ENCODE measurements at places on chromosomes 5 and 9.
A peak's percentile ranks its signal among the peaks of the same experiment; 100 is the strongest.

- no peak for DNase-seq
Observed at GRCh38 chr5:139445325-139446170, 6.2 kb upstream of the DNAJC18 start.

DNA sequence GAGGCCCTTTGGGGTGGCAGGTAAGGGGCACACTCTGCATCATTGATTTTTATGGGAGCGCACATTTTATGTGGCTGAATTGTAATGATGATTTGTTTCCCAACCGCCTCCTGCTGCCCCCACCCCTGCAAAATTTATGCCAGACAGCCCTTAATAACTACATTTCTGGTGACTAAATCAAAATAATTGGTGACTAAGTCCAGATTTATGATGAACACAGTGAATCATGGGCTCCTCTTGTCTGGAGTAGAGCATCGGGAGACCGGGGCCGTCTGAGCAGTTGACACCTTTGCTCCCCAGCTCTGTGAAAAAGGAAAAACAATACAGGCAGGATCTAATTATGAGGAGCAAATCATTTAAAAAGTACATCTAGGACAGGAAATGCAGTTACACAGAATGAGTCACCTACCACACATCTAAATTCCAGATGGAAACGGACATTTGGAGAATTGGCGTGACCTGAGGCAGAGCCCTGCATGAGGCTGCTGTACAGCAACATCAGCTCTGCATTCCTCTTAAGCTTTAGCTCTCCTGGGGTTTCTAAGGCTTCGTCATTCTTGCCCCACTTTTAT, 58.9 kb downstream of the DOCK2 start:
- DNase-seq = no peak

GRCh38 chr5:151499501-151500035, 52.2 kb downstream of the SLC36A1 start:
- no peak for DNase-seq

DNA sequence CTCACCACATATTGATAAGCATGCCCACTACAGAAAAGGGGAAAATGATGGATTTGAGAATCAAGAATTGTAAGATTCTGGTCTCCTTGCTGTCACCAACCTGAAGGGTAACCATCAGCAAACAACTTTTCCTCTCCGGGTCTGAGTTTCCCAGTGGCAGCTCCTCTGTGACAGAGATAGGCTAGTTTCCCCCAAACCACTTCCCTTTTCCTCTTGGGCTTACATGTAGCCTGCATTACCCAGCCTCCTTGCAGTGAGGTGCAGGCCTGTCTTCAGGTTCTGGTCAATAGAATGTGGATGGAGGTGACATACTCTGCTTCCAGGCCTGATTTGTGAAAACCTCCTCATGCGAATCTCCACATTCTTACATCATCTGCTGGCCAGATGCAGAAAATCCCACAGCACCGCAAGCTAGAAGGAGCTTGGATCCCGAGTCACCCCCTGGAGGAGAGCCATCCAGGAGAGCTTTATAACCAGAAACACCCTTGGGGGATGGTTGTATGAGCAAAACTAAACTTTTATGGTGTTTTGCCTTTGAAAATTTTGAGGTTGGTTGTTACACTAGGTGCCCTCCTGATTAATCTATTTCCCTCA, 206.1 kb downstream of the RGS3 start:
- DNase-seq = no peak

DNA sequence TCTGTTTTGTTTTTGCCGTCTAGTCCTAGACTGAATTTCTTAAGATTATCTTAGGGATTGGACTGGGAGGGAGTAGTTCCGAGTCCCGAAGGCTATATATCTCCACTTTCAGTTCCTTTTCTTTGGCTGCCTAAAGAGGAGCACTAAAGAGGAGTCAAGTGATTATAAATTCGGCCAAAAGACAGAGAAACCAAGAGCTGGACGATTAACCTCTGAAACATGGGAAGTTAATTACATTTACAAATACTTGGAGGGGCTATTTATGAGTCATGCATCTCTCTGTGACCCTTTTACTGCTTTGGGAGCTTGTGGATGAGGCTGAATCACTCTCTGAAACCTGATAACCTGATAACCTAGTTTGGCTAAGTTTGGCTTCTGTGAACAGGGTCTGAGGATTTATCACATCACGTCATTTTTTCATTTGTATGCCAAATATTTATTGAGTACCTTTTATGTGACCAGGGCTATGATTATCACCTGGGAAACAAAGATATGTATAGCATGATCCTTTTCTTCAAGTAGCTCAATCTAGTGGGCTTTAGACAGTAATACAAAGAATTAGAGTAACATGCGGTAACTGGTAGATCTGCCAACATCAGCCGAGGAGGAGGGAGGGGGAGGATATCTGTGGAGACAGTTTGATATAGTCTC, 180.9 kb downstream of the CD180 start:
- no peak for DNase-seq

DNA sequence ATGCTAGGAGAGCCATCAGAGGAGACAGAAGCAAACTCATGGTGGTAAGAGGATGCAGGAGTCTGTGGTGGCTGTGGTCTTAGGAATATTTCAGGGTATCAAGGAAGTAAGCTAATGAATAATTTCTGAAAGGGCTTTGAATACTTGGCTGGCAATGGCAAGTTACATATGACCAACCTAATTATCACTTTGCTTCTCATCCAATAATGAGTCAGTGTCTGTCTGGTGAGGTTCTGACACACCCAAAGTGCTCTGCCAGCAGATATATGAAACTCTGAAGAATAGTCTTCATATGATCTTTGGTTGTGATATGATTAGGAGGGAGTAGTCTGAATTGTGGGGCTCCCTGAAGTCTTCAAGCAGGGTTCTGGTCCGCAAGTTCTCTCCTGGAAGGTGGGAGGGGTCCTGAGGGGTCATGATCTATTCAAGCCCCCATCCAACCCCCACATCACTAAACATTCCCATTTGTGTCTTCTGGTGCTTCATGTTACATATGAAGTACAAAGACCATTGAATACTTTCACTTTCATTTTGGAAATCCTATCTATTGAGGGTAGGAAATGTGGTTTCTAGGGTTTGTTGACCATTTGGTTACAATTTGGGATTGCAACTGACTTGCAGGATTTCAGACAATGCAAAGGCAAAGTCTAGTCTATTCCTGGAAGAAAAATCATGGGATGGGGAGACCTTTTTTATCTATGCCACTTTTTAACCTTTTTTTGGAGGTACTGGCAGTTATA, 199.9 kb upstream of the CDKN2B start:
- peak; percentile 4 for DNase-seq

DNA sequence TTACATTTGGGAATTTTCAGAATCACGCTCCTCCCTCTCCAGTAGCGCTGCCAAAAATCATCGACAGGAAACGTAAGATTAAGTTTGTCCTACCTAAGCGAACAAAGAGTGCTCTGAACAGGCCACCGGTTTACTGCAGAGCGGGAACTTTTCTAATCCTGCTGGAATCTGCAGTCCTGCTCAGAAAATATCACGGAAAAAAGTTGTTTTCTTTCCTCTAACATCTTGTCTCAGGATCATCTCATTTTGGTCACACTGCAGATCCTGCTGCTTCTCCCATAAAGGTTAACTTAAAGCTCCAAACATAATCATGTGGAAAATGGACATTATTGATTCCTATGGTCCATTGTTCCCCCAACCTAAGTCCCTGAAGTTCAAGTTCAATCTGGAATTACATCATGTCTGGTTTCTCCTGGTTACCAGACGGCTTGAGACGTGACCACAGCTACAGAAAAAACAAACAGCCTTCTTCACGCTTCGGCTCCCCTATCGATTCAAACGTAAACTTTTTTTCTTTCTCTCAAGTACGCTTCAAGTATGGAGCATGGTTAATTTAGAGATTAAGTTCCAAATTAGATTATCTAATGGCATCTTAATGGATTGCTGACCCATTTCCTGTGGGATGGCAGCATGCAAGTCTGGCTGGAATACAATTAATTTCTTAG, 217.6 kb downstream of the NFIB start:
- no peak for DNase-seq

DNA sequence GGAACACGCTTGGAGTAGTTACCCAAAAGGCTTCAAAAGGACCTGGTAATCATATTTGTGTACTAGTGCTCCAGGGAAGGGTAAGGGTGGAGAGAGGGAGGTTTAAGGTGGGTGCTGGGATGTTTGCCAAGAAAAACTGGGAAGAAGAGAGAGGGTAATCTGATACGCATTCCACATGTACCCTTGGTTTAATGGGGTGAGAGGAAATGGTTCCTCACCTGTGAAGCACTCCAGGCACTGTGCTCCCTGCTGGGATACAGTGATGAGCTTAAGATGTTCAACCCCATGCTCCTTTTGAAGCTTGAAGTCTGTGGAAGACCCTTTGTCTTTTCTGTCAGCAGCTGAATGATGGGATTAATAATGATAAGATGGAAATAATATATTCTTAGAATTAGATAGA, 98.4 kb downstream of the COX7C start:
- no peak for DNase-seq

- no peak for DNase-seq
Observed at GRCh38 chr9:107744873-107745272, 255.3 kb upstream of the KLF4 start.

DNA sequence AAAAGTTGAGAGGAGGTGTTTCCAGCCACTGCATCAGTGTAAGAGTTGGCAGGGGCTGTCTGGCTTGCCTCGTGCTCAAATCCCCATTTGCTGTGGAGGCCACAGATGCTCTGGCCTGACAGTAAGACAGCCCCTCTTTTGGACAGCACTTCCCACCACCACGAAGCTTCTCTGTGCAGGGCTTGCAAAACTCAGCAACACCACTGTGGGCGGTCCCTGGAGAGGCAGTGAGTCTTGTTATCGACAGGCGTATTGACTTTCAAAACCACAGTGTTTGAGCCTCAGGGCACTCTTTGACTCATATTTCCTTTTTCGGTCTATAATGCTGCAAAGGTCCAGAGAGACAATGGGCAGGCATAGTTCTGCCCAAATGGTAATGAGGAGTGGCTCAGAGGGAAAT, 539.5 kb downstream of the EBF1 start:
- no peak for DNase-seq

DNA sequence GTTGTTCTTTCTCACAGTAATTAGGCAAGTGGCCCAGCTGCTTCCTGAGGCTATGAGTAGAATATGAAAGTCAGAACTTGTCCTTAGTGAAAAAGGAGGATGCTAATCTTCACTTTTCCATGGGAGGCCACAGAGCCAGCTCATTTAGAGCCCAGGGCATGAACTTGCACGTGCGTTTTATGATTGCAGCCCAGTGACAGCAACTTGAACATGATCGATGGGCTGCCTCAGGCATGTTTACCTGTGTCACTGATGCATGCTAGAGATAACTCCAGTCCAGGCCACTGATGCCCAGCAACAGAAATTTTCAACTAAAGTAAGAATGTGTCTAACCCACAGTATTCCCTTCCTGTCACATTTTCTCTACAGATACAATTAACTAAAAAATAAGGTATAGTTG, 179.3 kb downstream of the CTNND2 start:
- DNase-seq = no peak

- DNase-seq = no peak
Observed at GRCh38 chr9:123216251-123216797, 52.1 kb downstream of the STRBP start.

GRCh38 chr5:3542158-3542557, 53.5 kb upstream of the IRX1 start:
- no peak for DNase-seq

GRCh38 chr9:112783551-112783954, 33.0 kb downstream of the SNX30 start:
- DNase-seq = no peak

DNA sequence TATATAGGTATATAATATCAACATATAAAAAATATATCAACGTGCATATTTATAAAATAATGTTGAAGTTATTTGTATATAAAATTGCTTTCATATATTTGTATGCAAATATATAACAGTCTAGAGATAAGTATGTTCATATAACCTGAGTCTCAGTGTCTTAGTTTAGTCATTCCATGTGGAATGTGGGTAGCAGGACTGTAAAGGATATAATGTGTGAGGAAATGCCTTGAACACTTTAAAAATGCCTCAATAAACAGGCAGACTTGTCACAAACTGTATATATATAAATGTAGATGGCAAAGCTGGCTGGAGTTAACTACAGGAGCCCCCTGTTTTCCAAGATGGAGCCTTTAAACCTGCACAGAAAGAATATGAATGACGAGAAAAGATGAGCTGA, 48.4 kb downstream of the CCDC125 start:
- no peak for DNase-seq

- DNase-seq = no peak
Observed at GRCh38 chr5:56440871-56441740, 208.0 kb upstream of the ANKRD55 start.

GRCh38 chr9:28539434-28540070, 966.3 kb upstream of the C9orf72 start:
- no peak for DNase-seq

GRCh38 chr9:93137362-93137761, 3.3 kb upstream of the NINJ1 start:
- DNase-seq = no peak

- peak; percentile 13 for DNase-seq
Observed at GRCh38 chr9:133361507-133362092, 5.2 kb downstream of the SURF2 start.

GRCh38 chr5:103514371-103514770, 48.2 kb downstream of the NUDT12 start:
- DNase-seq = no peak

GRCh38 chr5:136208916-136209315, 16.0 kb upstream of the SMIM32 start:
- DNase-seq = no peak

- no peak for DNase-seq
Observed at GRCh38 chr5:96569332-96569731, 92.8 kb upstream of the CAST start.

GRCh38 chr5:36669015-36669651, 62.7 kb downstream of the SLC1A3 start:
- no peak for DNase-seq

- DNase-seq = no peak
Observed at GRCh38 chr5:16427587-16427986, 38.0 kb downstream of the ZNF622 start.

GRCh38 chr9:16058131-16058549, 505.3 kb downstream of the CCDC171 start:
- no peak for DNase-seq

DNA sequence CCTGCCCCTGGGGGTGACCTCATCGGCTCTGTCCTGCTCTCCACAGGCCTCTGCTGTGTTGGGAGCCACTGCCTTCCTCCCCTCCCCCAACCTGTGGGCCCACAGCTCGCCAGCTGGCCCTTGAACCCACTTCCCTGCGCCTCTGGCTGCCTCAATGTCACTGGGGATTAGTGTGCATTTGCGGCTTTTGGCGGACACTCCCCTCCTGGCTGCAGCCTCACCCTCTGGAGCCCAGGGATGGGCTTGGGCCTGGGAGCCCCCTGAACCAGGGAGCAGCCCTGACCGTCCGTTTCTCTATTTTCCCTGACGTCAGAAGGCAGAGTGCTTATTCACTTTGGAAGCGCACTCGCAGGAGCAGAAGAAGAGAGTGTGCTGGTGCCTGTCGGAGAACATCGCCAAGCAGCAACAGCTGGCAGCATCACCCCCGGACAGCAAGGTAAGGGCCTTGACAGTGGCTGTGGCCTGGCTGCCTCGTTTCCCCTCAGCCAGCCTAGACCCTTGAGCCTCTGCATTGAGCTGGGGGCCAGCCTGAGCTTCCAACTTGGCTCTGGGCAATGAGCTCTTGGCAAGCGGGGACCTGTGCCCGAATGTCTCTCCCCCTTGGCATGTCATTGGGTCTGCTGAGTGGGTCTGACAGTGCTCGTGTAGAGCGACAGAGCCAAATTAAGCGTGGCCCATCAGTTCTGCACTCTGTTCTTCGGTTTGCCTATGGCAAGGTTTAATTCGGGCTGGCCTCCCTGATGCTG, 73.1 kb downstream of the RGS3 start:
- DNase-seq = no peak
